ENCODE measurements at places on chromosomes 3 and 15.

DNA sequence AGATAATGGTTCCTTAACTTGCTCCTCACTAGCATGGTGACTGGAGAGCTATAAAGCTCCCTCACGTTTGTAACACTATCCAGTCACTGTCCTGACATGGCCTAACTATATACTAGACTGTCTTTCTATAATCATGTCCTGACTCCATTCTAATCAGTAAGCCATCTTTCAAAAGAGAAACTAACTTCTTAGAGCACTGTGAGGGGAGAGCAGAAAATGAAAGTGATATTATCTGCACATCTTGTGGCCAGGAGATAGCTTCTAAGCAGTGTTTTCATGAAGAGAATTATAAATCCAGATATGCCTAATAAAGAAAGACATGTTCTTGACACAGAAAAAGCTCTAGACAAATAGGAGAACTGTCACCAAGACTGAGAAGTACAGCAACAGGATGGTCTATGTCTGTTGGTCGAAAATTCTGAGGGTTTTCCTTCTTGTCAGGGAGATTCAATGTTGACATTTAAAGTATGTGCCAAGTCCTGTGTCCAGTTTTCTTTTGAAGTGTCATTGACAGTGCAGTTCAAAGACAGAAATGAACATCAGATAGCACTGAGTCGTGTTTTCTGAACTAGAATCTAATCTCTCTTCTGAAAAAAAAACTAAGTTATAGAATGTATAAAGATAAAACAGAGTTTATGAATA is 230.6 kb upstream of the PEX5L start:
- no peak for DNase-seq

DNA sequence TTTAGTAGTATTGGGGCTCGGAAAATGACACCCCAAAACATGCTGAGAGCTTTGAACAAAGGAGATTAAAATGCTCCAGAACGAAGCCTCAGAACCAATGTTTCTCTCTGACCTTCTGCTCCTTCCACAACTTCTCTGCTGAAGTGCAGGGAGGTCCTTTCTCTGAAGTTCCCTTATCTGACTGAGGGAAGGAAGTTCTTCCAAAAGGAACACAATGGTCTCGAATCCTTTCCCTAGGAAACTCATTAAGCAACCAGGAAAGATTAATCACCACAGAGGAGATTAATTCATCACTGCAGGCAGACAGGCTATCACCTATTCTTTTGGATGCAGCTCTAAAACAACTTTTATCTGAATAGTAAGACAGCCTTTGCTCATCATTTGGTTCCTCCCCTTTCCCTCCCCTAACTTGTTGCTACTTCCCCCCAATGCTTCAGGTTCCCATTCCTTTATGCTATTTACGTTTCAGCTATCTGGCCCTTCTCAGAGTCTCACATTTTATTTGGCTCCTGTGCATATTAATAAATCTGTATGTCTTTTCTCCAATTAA is 18.2 kb upstream of the WDR49 start:
- no peak for DNase-seq

GRCh38 chr15:59933607-59934006 is 70.5 kb upstream of the FOXB1 start:
- DNase-seq: no peak

GRCh38 chr3:132783152-132783551 is 60.9 kb upstream of the NPHP3 start:
- no peak for DNase-seq

- DNase-seq: no peak
These were observed 28.8 kb downstream of the LRRFIP2 start for GRCh38 chr3:37145611-37146010.

DNA sequence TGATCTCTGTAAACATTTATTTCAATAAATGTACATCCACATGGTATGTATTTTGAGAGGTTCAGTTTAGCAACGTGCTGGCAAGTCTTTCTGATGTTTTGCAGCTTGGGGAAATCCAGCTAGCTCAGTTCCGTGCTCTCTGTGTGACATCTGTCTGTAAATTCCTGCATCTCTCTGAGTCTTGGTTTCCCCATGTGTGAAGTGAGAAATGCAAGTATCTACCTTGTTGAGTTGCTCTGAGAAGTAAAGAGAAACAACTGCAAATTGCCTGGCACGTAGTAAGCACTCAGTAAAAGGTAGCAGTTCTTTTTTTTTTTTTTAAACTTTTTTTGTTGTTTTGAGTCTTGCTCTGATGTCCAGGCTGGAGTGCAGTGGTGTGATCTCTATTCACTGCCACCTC is 30.2 kb upstream of the MORF4L1 start:
- DNase-seq: no peak

DNA sequence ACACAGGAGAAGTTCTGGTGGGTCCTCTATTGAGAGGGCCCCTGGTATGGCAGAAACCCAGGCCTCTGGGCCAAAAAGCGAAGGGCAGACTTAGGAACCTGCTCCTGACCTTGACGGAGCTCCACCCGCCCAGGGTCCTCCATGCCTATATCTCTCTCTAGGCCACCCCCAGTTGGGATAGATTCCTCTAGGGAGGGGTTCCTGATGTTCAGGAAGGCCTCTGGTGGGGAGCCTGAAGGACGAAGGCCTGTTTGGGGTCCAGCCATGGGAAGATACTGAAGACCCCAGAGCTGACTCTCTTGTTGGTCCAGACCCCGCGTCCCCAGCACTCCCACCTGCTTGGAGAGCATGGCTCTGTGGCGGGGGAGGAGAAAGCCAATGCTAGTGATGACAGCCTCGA is 104.2 kb downstream of the CORO2B start:
- DNase-seq: no peak

GRCh38 chr3:139301183-139301582 is 42.6 kb upstream of the MRPS22 start:
- no peak for DNase-seq

GRCh38 chr3:4343258-4343657 is 40.1 kb downstream of the SETMAR start:
- no peak for DNase-seq

DNA sequence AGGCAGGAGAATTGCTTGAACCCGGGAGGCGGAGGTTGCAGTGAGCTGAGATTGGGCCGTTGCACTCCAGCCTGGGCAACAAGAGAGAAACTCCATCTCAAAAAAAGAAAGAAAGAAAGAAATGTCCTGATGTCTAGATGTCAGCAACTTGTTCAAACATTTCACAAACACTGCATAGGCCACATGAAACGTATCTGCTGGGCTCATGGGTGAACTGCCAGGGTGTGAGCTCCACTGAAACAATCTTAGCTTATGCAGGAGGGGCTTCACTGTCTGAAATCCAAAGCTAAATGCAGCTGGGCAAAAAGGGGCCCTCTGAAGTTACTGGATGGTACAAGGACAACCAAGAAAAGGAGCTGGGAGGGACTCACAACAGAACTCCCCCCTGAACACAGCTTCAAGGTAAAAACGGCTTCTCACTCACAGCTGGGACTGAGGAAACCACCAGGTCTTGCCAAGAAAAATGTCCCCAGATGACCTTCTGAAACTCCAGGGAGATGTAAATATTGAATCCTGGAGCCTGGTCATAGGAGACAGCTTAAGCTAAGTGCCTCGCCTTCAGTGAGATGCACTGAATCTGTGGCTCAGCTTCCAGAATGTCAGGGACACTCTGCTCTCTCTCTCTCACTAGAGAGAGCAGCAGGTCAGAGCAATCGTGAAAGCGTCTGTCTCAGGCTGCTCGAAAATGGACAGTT is 31.9 kb downstream of the SEC61A1 start:
- no peak for DNase-seq

DNA sequence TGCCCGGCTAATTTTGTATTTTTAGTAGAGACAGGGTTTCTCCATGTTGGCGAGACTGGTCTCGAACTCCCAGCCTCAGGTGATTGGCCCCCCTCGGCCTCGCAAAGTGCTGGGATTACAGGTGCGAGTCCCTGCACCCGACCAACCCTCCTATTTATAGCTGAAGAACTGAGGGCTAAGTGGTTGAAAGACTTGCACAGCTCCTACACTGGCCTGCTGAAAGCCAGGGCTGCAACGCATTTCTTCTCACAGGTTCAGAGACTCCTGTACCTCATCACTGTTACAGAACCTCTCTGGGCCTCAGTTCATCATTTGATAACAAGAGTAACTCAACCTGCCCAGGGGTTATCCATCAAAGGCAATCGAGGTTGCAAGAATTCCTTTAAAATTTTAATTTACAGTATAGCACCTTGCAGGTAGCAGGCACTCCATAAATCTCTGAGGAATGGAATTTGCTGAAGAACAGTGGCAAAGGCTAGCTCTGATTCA is 626.5 kb upstream of the TBL1XR1 start:
- no peak for DNase-seq

All from HFF-Myc (cell line).